ENCODE measurements at places on chromosomes 5 and 9. TPM values are rescaled to one million over a fixed set of nuclear protein-coding genes. Genes with fewer than 3 reads are reported as not detected.

DNA sequence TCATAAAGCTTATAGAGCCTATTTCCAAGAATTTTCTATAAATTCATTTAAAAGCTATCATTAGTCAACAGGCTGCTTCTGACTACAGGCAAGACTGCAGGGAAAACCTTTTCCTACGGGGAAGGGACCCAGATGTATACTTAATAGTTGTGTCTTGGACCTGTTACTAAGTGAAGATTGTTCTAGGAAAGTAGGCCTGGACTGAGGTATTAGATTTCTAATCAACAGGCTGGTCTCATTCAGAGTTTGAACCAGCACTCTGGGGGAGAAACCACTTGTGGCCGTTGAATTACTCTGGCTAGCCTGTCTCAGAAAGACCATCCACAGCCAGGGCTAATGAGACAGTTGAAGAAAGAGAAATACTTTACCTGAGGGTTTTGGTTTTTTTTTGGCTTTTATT is 60.0 kb downstream of the IL6ST start:
- no peak for DNase-seq

DNA sequence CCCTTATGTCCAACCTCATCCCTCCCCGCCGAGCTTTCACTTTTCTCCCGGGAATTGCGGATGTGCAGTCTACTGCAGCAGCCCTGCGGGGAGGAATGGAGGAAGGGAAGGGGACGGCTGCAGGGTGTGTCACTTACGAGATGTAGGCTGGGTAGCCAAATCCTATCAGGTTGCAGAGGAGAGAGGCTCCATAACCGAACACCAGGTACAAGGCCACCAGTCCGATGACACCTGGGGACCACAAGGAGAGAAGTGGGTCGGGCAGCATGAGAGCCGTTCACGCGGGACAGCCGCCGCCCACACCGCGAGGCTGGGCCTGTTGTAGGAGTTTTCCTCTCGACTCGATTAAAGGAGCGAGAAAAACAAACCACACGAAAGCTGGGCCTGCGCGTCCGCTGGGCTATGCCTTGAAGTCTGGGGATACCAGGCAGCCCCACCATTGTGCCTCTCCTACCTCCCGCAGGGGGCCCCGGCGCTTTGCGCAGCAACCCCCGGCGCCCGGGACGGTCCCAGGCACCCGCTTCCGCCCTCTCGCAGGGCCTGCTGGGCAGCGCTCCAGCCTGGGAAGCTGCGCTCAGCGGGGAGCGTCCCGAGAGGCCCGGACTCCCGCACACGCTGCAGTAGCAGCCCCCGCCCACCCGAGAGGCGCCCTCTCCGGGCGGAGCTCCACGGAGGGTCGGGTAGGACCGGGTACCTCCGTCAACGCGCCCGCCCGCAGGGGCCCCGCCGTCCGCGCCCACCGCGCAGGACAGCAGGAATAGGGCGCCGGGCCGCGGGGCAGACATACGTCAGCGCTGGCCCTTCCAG is 798 bp downstream of the REEP5 start:
- DNase-seq = peak; percentile 93

GRCh38 chr5:141475625-141476131 is at the start of gene PCDHGC3:
Gene PCDHGC3 (plus strand): TSS chr5:141475966. CDS start chr5:141476117, 151 bp downstream.
- peak; percentile 93 for DNase-seq

DNA sequence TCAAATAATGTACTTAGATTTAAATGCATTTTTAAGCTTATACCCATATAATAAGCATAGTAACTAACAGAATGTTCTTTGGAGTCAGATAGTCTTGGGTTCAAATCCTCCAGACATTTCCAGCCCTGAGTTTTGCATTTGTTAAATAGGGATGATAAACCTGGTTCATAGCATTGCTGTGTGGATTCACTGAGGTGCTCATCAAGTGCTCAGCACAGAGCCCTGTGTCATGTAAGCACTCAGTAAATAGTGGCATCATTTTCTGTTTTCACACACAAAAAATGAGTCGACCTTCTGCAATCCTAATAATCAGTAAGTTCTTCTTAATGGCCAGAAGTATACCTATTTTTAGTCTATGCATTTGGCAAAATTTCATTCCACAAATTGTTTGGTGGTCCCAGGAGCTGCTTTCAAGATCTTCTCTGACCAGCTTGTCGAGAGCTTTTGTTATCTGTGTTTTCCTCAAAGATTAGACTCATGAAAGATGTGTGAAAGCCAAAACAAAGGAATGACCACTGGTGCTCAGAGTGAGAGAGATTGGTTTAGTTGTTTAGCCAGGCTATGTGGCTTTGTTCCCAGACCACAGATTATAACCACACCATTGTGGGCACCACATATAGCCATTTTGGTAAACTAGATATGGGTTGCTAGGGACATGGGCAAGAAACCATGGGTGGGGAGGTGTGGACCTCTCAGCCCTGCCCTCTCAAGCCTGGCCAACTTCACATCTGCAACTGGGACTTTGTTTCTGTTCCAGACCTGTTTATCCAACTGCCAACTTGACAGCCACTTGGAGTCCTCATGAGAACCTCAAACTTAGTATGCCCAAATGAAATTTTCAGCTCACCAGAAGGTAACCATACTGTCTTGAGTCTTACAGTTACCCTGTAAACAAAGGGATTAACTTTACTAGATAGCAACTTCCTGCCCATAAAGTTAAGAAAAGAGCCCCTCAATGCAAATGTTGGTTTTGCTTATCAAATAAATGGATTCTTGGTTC is 45.0 kb downstream of the DOCK8 start:
- DNase-seq = no peak

GRCh38 chr9:14747111-14747510 is 24.6 kb upstream of the CER1 start:
- no peak for DNase-seq

DNA sequence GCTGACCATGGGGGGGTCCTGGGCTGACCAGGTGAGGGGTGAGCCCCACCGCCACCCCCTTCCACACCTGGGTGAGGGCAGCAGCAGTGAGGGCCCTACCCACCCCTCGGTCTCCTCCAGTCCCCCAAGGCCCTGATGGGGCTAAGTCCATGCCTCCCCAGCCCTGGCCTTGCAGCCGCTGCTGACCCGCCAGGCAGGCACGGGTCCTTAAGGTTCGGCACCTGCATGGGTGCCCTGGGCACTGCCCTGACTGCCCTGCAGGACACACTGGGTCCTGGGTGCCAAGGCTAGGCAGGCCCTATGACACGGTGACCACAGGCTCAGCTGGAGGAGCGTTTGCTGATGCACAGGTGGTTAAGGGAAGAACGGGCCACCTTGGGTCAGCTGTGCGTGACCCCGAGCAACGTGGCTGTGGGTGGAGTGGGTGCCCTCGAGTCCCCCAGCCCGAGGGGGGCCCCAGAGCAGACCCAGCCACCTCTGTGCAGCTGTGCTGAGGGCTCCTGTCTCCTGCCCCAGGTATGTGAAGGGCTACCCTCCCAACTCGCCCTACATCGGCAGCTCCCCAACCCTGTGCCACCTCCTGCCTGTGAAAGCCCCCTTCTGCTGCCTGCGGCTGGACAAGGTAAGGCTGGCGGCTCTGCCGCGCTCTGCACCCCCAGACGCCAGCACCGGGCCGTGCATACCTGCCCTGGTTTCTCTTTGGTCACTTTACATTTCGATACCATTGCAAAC is 73.0 kb downstream of the KCNT1 start:
- DNase-seq = peak; percentile 66

DNA sequence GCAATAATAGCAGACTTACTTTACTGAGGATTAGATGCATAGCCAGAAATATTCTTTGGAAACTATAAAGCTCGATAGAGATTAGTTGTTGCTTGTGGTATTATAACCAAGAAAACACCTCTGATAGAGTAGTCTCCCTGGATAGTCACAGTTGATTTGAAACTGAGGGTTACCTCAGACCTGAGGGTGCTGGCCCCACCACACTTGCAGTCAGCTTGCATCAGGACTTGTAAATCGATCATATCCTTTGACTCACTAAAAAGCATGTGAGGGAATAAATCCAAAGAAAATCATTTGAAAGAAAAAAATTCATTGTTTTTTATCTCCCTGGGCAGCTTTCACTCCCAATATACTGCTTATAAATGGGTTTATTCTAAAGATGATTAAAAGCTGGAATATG is 39.4 kb downstream of the GALNT12 start:
- no peak for DNase-seq

DNA sequence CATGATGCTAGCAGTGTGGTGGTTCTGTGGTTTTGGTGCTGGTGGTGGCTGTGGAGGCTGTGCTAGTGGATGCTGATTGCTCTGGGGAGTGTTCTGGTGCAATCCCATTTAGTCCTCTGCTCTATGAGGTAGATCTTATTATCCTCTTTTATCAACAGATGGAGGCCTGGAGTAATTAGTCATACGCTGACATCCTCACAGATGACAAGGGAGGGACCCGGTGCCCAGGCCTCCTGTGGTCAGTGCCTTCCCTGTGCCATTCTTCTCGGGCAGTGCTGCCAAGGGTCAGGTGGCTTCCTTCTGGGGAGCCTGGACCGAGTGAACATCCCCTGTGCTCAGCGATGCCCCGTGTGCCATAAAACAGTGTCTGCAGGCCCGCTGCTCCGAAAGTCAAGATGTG is 74.5 kb downstream of the COL5A1 start:
- DNase-seq = no peak

Gene SCGB3A1
- 806 TPM for total RNA-seq

Gene GFRA3
- total RNA-seq = 0.30 TPM

Gene GABBR2
- 0.59 TPM for total RNA-seq

Gene DNAJB5
- total RNA-seq = 6.7 TPM

Gene CNTFR
- total RNA-seq = 1.1 TPM

Gene TOR1A
- total RNA-seq = 29.5 TPM
